ENCODE measurements at places on chromosomes 12 and 14.

DNA sequence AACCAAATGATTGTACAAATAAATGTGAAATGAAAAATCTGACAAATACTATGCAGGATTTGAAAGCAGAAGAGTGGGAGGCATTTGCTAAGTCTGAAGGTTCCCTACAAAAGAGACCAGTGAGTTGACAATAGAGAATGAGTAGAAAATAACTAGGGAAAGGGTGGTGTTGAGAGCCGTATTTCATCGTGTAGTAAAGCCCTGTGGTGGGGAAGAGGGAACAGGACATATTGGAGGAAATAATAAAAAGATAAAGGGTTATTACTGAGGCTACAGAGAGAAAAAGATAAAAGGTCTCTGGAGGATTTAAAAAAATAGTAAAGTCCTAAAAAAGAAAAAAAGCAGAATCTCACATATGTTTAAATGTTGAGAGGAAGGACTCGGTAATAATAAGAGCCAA, 268.8 kb downstream of the DUSP6 start:
- DNase-seq: no peak

GRCh38 chr12:109739747-109740693, 26.4 kb downstream of the FAM222A start:
- DNase-seq: no peak

GRCh38 chr14:59919570-59920377, at the start of gene LRRC9:
TSS of gene LRRC9 (plus strand) at chr14:59920144.
- DNase-seq: no peak

- DNase-seq: no peak
Observed at GRCh38 chr14:38774162-38774561, 328.9 kb downstream of the SEC23A start.

DNA sequence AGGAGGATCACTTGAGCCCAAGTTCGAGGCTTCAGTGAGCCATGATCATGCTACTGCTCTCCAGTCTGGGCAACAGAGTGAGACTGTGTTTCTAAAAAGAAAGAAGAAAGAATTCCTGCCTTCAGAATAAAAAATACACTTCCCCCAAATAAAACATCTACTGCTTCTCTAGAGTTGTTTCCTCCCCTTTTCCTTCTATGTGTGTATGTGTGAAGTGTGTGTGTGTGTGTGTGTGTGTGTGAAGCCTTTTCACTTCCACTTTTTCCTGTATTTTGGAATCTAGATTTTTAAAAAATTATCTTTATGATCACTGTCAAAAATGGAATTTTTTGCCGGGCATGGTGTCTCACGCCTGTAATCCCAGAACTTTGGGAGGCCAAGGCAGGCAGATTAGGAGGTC, 12.6 kb upstream of the SNX6 start:
- no peak for DNase-seq

GRCh38 chr12:25025260-25025659, 76.4 kb upstream of the BCAT1 start:
- DNase-seq: no peak

GRCh38 chr12:81499809-81500208, 259.3 kb downstream of the PPFIA2 start:
- no peak for DNase-seq

DNA sequence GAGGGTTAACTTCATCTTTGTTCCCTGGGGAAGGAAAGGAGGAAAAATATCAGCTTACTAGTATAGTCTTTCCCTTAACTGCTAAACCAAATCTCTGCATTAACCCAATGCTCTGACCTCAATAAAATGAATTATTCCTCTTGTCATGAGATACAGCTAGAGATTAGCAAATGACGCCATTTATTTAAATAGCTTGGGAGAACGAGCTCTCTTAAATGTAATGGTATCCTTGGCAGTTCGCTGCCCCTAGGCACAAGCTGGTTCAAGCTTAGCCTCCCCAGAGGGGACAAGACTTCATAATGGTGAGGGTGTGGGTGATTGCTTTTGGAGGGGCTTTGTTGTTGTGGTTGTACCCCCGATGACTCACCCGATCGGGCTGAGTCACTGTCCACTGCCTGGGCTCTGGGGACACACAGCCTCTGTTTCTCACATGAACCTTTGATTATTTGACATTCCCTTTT, 19.6 kb downstream of the FNTB start:
- DNase-seq: no peak

DNA sequence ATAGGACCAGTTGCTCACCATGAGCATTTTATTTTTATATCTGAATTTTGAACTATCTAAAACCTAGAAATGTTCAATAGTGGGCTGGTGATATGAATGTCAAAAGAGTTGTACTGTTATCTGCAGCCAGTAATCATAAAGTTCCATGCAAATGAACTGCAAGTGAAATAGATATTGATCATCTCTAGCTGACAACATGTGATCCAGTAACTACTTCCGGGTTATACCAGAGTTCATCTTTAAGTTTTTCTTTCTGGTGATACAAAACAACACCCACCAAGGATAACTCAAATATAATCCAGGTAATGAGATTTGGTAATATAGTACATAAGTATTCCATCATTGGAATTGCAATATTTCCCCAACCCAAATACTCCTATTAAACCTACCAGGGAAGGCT, 4.1 kb downstream of the IL26 start:
- no peak for DNase-seq

DNA sequence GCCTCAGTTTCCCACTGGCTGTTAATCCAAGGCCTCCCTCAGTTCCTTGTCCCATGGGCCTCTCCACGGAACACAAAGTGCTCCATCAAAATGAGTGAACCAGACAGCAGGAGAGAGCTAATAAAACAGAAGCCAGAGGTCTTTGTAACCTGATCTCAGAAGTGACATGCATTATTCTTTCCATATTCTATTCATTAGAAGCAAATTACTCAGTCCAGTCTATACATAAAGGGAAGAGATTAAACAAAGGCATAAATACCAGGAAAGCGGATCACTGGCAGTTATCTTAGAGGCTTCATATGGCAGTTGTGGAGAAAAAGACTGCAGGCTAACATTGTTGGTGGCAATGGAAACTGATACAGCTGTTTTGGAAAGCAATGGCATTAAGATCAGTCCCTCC, 170.6 kb upstream of the GARIN6 start:
- no peak for DNase-seq

- DNase-seq: no peak
Observed at GRCh38 chr14:75141062-75141461, 14.2 kb upstream of the NEK9 start.

GRCh38 chr12:125773033-125773640, 707.9 kb downstream of the AACS start:
- DNase-seq: no peak

- DNase-seq: no peak
Observed at GRCh38 chr14:74956280-74957072, 1.1 kb upstream of the PGF start.

- DNase-seq: no peak
Observed at GRCh38 chr12:127811988-127812387, 455.0 kb upstream of the TMEM132C start.

- no peak for DNase-seq
Observed at GRCh38 chr12:21553329-21553675, 27.2 kb downstream of the SPX start.

DNA sequence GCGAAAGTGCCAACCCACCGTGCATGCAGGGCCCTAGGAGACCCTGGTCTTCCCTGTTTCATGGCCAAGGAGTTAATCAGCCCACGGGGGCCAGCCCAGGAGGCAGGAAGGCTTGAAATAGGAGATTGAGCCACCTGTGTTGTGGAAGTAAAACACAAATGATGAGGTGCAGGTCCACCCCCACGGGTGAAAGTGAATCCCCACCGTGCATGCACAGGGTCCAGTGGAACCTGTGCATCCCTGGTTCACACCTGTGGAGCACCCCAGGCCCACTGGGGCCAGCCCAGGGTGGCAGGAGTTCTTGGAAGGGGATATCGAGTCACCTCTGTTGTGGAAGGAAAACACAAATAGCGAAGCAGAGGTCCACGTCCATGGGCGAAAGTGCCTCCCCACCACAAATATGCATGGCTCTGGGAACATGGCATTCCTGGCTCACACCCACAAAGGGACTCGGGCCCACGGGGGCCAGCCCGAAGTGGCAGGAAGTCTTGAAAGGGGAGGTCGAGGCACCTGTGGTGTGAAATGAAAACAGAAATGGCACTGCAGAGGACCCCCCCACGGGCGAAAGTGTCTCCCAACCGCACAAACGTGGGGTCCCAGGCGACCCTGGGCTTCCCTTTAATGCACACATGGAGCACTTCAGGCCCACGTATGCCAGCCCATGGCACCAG, 381.5 kb downstream of the ALG10 start:
- DNase-seq: no peak

DNA sequence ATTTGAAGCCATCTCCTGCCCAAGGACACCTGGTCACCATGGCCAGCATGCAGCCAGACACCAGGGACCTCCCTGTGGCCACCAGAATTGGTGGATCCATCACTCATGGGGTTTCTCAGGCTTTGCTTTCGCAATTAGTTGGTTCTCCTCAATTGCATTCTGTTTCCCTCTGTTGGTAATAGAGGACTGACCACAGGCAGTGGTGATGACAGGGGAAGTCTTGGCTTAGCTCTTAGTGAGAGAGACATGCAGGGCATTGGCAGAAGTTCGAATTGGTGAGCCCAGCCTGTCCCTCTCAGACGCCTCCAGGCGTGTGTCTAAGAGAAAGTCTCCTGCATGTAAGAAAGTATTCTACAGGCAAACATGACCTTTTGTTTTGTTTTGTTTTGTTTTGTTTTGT, 21.3 kb downstream of the HCAR2 start:
- no peak for DNase-seq

DNA sequence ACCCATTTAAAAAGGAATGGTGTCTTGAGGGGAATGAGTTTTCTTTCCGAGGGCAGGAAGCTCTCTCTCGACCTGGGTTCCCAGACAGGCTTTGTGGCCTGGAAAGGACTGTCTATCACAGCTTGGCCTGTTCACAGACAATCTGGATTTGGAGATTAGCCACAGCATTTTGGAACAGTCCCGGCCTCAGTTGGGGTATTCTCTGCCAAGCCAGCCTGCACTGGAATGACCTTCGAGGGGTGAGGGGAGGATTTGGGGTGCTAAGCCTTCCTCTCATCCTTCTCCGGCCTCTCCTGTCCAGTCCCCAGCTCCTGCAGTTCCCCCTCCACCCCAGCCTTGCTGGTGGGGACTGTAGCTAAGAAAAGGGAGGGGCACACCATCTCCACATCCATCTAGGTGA, 13.0 kb downstream of the TBX5 start:
- no peak for DNase-seq

- DNase-seq: no peak
Observed at GRCh38 chr12:114676142-114676741, 7.7 kb downstream of the TBX3 start.

- DNase-seq: no peak
Observed at GRCh38 chr12:15180325-15180724, 40.9 kb downstream of the RERG start.

- DNase-seq: no peak
Observed at GRCh38 chr12:30134229-30134628, 350.5 kb upstream of the TMTC1 start.

- DNase-seq: no peak
Observed at GRCh38 chr14:60343571-60344071, 94.6 kb downstream of the PPM1A start.

DNA sequence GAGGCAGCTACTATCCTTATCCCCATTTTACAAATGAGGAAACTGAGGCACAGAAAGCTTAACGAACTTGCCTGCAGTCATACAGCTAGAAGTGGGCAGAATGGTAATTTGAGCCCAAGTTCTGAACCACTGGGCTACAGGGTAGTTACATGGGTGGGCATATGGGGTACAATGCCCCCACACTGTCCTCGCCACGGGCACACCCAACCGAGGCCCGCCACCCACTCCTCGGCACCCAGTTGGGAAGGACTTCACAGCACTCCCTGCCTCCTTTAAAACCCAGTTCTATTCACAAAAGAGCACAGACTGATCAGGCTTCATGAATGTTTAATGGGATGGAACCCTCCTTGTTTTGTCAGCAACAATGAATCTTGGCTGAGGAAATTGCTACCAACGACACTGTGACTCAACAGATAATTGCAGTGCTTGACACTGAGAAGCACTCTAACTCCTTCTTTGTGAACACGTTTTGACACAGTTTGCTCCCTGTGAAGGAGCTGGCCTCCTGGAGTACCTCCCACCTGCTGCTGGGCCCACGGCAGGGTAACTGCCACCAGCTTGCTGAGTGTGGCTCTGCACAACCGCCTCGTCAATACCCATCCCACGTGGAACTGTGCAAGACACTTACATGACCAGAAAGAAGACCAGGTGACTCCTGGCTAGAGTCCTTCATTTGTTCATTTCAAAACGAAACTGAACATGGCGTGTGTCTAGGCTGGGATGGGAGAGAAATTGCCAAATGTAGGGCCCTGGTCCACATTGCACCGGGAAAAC, 63.5 kb downstream of the CLMN start:
- no peak for DNase-seq

GRCh38 chr12:117863002-117863709, 105.6 kb downstream of the KSR2 start:
- DNase-seq: no peak

- DNase-seq: no peak
Observed at GRCh38 chr12:67919406-67919805, 69.8 kb upstream of the IFNG-AS1 start.

DNA sequence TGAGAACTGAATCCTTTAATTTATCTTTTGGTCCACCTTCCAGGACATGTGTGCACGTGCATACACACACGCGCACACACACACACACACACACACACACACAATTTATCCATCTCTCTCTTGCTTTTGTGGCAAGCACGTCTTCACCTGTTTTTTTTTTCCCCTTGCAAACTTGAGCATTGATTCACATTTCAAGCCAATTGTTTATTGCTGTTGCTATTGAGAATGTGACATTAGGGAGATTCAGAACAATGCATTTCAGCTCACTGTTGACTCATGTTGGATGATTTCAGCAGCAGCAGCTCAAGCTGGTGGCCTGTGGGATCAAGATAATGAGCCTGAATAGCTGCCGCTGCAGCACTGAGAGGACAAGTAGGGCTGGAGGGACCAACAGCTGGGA, 128.9 kb downstream of the SNAPC1 start:
- DNase-seq: no peak

- DNase-seq: no peak
Observed at GRCh38 chr12:23560611-23561010, 388.9 kb downstream of the SOX5 start.

DNA sequence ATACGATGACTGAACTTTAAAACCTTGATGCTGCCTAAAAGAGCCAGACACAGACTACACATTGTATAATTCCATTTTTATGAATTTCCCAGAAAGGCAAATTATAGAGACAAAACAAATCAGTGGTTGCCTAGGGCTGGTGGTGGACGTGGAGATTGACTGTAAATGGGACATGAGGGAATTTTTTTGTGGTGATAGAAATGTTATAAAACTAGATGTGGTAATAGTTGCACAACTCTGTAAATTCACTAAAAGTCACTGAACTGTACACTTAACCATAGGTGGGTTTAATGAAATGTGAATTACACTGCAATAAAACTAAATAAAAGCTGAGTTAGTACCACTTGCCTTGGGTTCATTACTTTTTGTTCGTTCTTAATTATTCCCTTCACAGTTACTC, 72.1 kb downstream of the PLEKHA5 start:
- no peak for DNase-seq

DNA sequence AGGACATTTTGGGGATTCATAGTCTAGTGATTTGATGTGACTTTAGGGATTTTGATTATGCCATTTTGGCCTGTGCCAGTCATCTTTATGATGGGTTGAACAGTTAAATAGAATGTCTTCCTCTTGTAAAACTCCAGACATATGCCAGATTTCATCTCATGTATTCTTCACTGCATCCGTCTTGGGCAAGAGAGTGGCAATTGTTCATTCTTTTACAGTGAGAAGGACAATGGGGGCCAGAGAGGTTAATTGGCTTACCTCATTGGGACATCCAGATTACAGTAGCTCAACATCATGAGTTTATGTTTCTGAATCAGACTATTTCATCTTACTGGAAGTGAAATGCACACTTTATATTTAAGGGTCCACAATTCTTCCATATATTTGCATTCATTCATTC, 108.2 kb upstream of the SLC38A2 start:
- no peak for DNase-seq
